BJ (cell line): ENCODE measurements at places on chromosomes 16 and 17. TPM values are rescaled to one million over a fixed set of nuclear protein-coding genes. Genes with fewer than 3 reads are reported as not detected.

GRCh38 chr16:57263541-57264351 lies 18.7 kb downstream of the ARL2BP start:
- DNase-seq: no peak

DNA sequence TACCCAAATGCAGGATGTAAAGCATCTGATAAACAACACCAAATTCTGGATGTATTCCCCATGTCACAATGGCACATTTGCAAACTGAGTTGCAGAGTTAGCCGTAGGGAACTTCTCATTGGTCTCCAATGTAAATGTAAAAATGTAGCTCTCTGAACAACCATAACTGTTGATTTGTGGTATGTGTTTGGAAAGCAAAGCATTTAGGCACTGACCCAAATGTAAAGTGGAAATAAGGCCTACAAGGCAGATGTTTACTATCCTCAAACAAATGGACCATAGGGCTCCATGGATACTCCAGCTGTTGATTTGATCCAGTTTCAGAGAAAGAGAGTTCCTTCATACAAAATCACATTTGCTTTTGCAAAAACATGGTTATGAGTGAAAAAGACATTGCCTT lies 223.0 kb upstream of the ELAC2 start:
- DNase-seq: no peak

DNA sequence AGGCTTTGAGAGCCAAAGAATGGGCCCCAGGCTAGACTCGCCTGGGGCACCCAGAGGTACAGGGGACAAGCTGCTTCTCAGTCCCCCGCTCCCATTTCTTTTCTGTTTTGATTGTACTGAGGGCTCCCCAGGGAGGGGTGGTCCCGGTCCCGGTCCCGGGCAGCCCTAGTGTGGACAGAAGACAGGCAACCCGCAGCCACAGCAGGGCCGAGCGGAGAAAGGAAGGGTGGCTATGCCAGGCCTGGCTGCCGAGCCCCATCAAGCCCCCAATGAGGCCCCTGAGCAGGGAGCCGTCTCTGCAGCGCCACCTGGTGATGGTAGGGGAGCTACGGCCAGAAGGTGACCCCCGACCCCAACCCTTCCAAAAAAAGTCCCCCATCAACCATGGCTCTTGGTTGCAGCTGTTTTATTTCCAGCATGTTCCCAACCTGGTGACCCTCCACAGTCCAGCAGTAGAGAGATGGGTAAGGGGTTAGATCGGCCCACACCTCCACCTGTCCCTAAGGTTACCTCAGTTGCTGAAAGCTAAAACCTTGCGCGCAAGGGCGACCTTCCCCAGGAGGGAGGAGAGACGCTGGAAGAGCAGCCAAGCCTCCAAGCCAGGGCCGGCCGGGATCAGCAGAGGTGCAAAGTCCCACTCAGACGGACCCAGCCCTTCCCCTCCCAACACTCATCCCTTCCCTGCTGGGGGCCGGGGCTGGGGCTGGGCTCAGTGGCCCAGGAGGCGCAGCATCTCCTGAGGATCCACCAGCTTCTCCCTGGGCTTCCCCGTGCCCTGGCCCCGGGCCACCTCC lies 2.6 kb upstream of the GRIN2C start:
- DNase-seq: no peak

GRCh38 chr17:81961087-81961511 lies at the start of gene NOTUM:
TSS of gene NOTUM (minus strand) at chr17:81961187. CDS start at chr17:81960909, 278 bp downstream.
- no peak for DNase-seq

The TMEM92 gene
- 0.58 and 0.67 TPM in 2 replicates for polyA plus RNA-seq

The COL1A1 gene
- polyA plus RNA-seq: 1,679 and 2,161 TPM in 2 replicates

The KIFC3 gene
- polyA plus RNA-seq: 35.3 and 60.5 TPM in 2 replicates
